ENCODE measurements at places on chromosomes 1 and 21.

DNA sequence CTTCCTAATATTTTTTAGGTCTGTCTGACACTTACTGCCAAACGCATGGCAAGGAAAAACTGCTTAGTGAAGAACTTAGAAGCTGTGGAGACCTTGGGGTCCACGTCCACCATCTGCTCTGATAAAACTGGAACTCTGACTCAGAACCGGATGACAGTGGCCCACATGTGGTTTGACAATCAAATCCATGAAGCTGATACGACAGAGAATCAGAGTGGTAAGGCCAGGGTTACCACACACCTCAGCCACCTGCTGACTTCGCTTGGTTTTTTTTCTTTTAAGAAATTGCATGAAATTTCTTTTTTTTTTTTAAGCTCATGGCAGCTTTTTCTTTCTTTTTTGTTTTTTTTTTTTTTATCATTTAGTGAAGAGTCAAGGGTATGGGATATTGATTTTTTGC is 17.2 kb downstream of the ATP1A1 start:
- H3K27ac ChIP-seq = no peak overlapping the region
- no peaks in the 10 kb centered on the region for H3K4me1 ChIP-seq
- no peaks in the 10 kb centered on the region for H3K27me3 ChIP-seq
- peaks cover 30% of the 10 kb centered on the region for H3K36me3 ChIP-seq
- no peak for DNase-seq

GRCh38 chr1:170309389-170310013 is 163.7 kb downstream of the NTMT2 start:
- H3K27me3 ChIP-seq = no peaks in the 10 kb centered on the region
- H3K36me3 ChIP-seq = no peaks in the 10 kb centered on the region

GRCh38 chr1:178784131-178784536 is 59.1 kb downstream of the RALGPS2 start:
- no peak overlapping the region for H3K4me3 ChIP-seq
- H3K36me3 ChIP-seq = peaks cover 13% of the 10 kb centered on the region
- no peaks in the 10 kb centered on the region for H3K4me1 ChIP-seq
- no peaks in the 10 kb centered on the region for H3K27me3 ChIP-seq
- H3K27ac ChIP-seq = no peak overlapping the region
- DNase-seq = no peak

GRCh38 chr1:212432272-212432660 is 454 bp upstream of the NENF start:
- no peak for DNase-seq
- no peaks in the 10 kb centered on the region for H3K27me3 ChIP-seq
- H3K27ac ChIP-seq = no peak overlapping the region
- peaks cover 26% of the 10 kb centered on the region for H3K4me1 ChIP-seq
- peak overlapping the region; percentile 86 for H3K4me3 ChIP-seq

GRCh38 chr1:159849626-159850366 is 12.7 kb downstream of the VSIG8 start:
- DNase-seq = no peak
- no peaks in the 10 kb centered on the region for H3K27me3 ChIP-seq
- no peaks in the 10 kb centered on the region for H3K36me3 ChIP-seq
- H3K4me3 ChIP-seq = no peak overlapping the region
- no peak overlapping the region for H3K27ac ChIP-seq
- H3K4me1 ChIP-seq = peaks cover 14% of the 10 kb centered on the region

- no peaks in the 10 kb centered on the region for H3K27me3 ChIP-seq
- DNase-seq = no peak
- H3K36me3 ChIP-seq = no peaks in the 10 kb centered on the region
- H3K27ac ChIP-seq = no peak overlapping the region
These were observed 326.5 kb upstream of the SGIP1 start for GRCh38 chr1:66207484-66207883.

DNA sequence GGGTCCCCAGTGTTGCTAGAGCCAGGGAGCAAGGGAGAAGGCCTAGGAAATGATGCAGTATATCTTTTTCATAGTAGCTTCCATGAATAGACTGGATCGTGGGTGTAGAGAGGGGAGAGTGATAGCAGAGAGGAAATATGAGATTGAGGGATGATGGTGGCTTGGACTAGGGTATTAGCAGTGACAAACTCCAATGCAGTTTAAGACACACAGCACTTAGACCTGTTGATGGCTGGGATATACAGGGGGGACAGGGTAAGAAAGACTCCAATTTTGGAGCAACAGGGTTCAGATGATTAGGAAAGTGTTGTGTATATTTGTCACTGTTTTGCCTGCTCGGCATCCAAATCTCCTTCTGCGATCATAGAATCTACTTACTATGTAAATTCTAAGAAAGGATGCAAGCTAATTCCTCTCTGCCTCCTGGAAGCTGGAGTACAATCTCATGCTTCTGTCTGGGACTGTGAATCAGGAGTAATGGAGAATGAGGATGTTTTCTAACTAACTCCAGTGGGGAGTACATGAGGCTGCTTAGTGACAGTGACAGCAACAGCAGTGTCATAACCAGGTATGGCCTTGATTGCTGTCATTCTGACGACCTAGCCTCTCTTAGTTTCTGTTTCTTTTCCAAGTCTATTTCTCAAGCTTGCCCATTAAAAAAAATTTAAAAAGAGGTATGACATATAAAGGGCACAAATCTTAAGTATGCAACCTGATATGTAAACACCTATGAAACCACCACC is 47.5 kb downstream of the SYDE2 start:
- no peaks in the 10 kb centered on the region for H3K36me3 ChIP-seq
- H3K4me1 ChIP-seq = no peaks in the 10 kb centered on the region
- H3K27me3 ChIP-seq = no peaks in the 10 kb centered on the region
- no peak overlapping the region for H3K4me3 ChIP-seq
- peak; percentile 9 for DNase-seq

DNA sequence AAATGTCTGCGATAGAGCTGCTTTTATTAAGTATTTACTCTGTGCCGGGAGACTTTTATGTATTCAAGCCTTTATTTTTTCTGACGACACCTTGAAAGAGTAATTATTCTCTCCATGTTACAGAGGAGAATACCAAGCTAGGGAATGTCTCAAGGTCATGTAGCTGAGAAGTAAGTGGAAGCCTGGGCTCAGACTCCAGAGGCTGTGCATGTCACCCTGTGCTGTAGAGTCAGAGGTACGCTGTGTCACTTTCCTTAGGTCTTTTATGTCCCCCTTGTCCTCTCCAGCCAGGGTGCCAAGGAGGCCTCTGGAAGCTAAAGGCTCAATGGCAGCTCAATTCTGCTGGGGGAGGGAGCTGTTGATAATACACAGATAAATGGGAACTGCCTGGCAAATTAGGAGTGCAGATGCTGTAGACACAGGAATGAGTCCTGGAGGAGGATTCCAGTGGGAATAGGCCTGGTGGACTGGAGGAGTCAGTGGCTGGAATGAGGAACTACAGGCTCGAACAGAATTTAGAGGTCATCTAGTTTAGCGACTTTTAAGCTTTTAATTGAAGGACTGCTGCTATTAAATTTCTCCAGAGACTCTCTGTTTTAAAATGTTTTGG is 9.3 kb upstream of the IL19 start:
- DNase-seq = no peak
- no peaks in the 10 kb centered on the region for H3K36me3 ChIP-seq
- no peak overlapping the region for H3K4me3 ChIP-seq
- H3K27me3 ChIP-seq = no peaks in the 10 kb centered on the region

DNA sequence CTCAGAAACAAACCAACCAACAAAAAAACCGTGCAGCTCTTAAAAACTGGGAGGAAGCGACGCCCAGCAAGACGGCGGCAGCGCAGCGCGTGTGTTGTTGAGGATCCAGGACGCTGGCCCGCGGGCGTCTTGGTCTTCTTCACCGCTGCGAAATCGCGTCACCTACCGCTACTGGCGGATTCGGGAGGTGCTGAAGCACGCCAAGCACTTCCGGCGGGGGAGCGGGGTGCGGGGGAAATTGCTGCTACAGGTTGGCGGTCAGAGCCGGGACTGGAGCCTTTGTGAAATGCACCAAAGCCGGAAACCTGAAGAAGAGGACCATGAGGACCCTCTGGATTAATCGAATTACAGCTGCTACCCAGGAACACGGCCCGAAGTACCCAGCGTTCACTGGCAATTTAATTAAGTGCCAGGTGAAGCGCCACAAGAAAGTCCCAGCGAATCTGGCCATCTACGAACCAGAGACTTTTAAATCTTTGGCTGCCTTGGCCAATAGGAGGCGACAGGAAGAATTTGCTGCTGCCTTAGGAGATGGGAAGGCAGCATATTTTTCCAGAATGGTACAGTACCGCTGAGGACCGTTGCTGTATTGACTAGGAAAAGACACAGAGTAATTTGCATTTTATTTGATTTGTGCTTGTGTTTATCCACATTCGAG is 11.9 kb upstream of the RIPPLY3 start:
- H3K4me3 ChIP-seq = no peak overlapping the region
- peaks cover 12% of the 10 kb centered on the region for H3K27me3 ChIP-seq
- H3K36me3 ChIP-seq = no peaks in the 10 kb centered on the region

DNA sequence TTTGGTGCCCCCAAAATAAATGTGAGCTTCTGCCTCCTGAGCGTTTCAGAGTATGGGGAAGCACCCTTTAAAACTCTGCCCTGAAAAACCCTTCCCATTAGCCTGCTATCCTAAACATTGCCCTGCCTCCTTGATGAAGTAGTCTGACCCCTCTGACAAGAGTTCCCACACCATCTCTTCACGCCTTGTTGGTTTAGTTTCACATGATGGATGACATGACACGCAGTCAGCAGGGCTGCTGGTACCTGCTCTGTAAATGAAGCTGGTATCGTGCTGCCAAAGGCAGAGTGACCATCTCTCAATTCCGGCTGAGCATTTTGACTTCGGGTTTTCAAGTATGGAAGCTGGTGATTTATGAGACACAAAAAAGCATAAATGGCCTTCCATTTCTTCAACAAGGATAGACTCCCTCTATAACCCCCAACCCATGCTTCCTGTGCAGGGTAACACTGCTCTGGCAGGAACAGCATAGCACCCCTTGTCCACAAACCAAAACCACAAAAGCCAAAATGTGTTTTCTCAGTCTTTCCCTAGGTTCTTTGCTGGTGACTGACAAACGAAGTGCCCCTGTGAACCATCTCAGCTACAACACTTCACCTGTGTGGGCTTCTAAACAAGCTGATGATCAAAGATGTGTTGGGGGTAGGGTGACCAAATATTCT is 444.6 kb downstream of the NUF2 start:
- H3K27me3 ChIP-seq = no peaks in the 10 kb centered on the region
- H3K27ac ChIP-seq = no peak overlapping the region
- H3K4me1 ChIP-seq = peaks cover 11% of the 10 kb centered on the region
- H3K4me3 ChIP-seq = no peak overlapping the region
- no peaks in the 10 kb centered on the region for H3K36me3 ChIP-seq

GRCh38 chr1:47333578-47333921 is at the start of gene CMPK1:
TSS of gene CMPK1 (plus strand) at chr1:47333790. CDS start at chr1:47333946, 156 bp downstream.
- peak within 1 kb of the TSS; percentile 95 for H3K4me3 ChIP-seq
- H3K4me1 ChIP-seq = peaks cover 27% of the 10 kb centered on the region
- peak within 1 kb of the TSS; percentile 79 for H3K27ac ChIP-seq
- peak; percentile 91 for DNase-seq

GRCh38 chr1:202656057-202656456 is 54.2 kb downstream of the SYT2 start:
- no peak overlapping the region for H3K27ac ChIP-seq
- DNase-seq = no peak
- H3K4me1 ChIP-seq = no peaks in the 10 kb centered on the region
- H3K4me3 ChIP-seq = no peak overlapping the region

DNA sequence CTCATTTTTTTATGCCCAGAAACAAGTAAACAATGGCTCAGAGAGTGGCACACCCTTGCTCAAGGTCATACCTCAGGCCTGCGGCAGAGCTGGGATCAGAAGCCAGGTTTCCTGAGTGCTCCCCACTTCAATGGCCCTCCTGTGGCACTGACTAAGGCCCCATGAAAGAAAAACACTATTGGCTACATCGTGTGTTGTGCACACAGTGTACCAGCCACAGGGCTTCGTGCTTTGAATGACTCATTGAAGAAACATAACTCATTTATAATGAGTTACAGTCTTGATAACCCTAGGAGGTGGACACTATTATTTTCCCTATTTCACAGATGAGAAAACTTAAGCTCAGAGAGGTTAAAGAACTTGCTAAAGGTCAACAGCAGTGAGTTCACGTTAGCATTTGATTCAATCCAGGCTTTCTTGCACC is 91.2 kb downstream of the TRABD2B start:
- H3K4me3 ChIP-seq = no peak overlapping the region
- no peaks in the 10 kb centered on the region for H3K27me3 ChIP-seq
- H3K4me1 ChIP-seq = no peaks in the 10 kb centered on the region

- DNase-seq = no peak
- H3K27me3 ChIP-seq = peaks cover 1% of the 10 kb centered on the region
- H3K27ac ChIP-seq = no peak overlapping the region
- H3K4me3 ChIP-seq = no peak overlapping the region
These were observed 8.8 kb upstream of the POU3F1 start for GRCh38 chr1:38055398-38055797.

GRCh38 chr1:225494789-225495359 is 67.0 kb upstream of the LBR start:
- H3K27me3 ChIP-seq = no peaks in the 10 kb centered on the region
- DNase-seq = no peak
- H3K4me1 ChIP-seq = no peaks in the 10 kb centered on the region
- H3K4me3 ChIP-seq = no peak overlapping the region
- H3K27ac ChIP-seq = no peak overlapping the region

DNA sequence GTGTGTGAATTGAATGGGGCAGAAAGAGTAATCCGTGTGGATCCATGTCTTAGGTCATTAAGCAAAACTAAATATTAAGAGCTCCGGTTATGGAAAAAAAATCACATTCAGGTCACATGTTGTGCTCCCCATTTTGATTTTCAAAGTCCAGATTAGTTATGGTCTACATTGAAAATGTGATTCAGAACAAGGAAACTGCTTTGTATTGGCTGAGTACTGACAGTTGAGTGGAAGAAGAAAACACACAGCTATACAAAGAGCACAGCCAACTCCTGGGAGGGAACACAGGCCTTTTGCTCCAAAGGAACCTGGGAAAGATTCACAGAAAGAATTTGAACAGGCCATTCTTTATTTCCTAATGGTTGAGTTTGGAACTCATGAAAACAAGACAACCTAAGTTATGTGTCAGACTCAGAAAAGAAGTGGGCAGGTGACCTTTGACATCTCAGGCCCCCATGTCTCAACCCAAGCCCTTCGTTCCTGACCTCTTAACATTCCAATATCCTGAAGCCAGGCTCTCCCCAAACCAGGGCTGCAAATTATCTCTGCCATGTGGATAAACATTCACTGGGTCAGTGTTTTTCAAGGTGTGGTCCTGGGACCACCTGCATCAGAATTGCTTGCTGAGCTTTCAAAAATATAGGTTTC is 159.3 kb upstream of the LMO4 start:
- no peaks in the 10 kb centered on the region for H3K4me1 ChIP-seq
- no peaks in the 10 kb centered on the region for H3K27me3 ChIP-seq
- H3K27ac ChIP-seq = no peak overlapping the region

GRCh38 chr1:9270290-9270883 is 22.3 kb upstream of the SPSB1 start:
- no peak for DNase-seq
- H3K4me3 ChIP-seq = no peak overlapping the region
- H3K27me3 ChIP-seq = no peaks in the 10 kb centered on the region
- H3K27ac ChIP-seq = no peak overlapping the region

GRCh38 chr1:227886993-227887696 is 60.6 kb downstream of the WNT9A start:
- peaks cover 30% of the 10 kb centered on the region for H3K4me1 ChIP-seq
- DNase-seq = no peak
- peak overlapping the region; percentile 62 for H3K4me3 ChIP-seq
- H3K36me3 ChIP-seq = no peaks in the 10 kb centered on the region
- H3K27ac ChIP-seq = peak overlapping the region; percentile 64
